ENCODE measurements at places on chromosomes 7 and 10.
A peak's percentile ranks its signal among the peaks of the same experiment; 100 is the strongest.

DNA sequence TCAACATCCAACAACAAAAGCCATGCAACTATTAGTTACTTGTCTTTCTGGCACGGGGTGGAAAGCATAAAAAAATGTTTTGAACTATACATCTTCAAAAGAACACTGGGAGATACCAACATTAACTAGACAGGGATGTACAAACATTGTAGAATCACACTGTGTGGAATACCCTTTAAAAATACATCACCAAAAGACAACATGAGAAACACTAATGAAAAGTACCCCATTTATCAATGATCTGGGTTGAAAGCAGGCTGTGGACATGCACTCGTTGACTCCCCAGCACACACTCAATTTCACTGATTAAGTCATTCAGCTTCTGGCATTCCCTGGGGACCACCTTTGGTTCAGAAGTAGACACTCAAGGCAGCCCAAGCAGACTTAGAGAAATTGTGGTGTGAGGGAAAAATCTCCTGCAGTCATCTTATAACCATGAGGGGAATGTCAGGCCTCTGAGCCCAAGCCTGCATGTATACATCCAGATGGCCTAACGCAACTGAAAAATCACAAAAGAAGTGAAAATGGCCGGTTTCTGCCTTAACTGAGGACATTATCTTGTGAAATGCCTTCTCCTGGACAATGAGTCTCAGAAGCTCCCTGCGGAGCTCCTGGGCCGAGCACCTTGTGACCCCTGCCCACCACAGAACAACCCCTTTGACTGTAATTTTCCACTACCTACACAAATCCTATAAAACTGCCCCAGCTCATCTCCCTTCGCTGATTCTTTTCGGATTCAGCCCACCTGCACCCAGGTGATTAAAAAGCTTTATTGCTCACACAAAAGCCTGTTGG is 53.0 kb downstream of the CACUL1 start:
- H3K36me3 ChIP-seq: peaks cover 4% of the 10 kb centered on the region
- H3K4me3 ChIP-seq: no peak overlapping the region
- DNase-seq: no peak
- H3K4me1 ChIP-seq: peaks cover 7% of the 10 kb centered on the region
- no peak overlapping the region for H3K27ac ChIP-seq
- peaks cover 2% of the 10 kb centered on the region for H3K27me3 ChIP-seq

GRCh38 chr7:116441534-116441933 is 58.0 kb upstream of the CAV2 start:
- no peak overlapping the region for H3K4me3 ChIP-seq
- peaks cover 4% of the 10 kb centered on the region for H3K27me3 ChIP-seq
- peaks cover 5% of the 10 kb centered on the region for H3K4me1 ChIP-seq
- H3K27ac ChIP-seq: peak overlapping the region; percentile 5
- no peaks in the 10 kb centered on the region for H3K36me3 ChIP-seq

DNA sequence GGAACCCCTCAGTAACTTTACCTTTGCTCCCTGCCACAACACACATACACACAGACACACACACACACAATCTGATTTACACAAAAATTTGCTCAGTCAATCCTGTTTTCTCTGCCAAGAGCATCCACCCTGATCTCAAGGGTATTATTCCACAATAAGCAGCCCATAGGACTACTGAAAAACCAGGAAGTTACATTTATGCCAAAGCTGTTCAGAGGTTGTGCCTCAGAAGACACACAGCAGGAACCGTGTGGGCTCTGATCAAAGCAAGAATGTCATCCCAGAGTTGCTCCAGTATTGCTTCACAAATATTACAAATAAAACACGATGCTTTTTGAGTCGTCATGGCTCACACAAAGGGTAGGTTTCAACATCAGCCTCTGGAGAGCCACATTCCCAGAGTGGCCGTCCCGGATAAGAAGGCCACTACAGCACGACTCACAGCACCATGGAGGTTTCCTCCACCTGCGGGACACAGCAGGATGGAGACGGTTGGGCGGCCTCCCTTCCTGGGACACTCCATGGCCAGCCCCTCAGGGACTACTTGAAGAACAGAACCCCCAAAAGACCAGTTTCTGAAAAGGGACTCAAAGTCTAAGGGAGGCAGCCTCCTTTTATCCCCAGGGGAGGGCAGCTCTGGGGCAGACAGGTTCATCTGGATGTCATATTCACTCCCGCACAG is 1.6 kb downstream of the AIFM2 start:
- H3K4me3 ChIP-seq: peak overlapping the region; percentile 6
- H3K36me3 ChIP-seq: no peaks in the 10 kb centered on the region
- H3K27me3 ChIP-seq: peaks cover 12% of the 10 kb centered on the region

DNA sequence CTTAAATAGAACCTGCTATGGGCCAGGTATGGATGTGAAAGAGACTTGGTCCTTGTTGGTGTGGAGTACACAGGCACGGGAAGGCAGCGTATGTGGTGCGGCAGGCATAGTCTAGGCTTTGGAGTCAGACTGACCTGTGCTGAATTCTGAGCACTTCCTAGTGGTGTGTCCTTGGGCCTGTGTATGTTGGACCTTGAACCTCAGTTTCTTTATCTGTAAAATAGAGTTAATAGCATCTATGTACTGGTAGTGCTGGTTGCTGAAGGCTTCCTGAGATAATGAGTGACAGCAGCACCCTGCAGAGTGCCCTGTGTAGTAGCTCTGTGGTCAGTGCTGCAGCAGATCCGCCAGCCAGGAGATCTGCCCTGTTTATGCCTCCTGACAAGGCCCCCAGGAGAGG is 5.3 kb upstream of the SFRP5 start:
- DNase-seq: no peak
- peaks cover 14% of the 10 kb centered on the region for H3K27me3 ChIP-seq
- peaks cover 20% of the 10 kb centered on the region for H3K4me1 ChIP-seq
- no peak overlapping the region for H3K4me3 ChIP-seq
- H3K27ac ChIP-seq: no peak overlapping the region

DNA sequence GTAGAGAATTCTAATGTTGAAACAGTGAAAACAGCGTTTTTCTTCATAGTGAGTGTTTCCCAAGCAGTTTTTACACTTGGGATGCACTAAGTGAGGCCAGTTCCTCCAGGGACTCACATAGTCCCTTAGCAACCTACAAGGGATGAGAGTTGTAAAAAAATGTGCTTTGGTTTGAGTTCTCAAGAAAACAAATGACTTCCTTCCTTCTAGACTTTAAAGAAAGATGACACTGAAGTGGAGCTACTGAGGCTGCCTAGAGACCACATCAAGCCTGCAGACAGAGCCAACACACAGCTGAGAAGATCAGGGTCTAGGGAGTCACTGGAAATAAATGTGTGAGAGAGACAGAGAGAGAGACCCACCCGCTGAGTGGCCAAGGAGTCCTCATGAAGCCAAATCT is 264.4 kb downstream of the TNS3 start:
- no peak for DNase-seq
- no peak overlapping the region for H3K4me3 ChIP-seq
- no peak overlapping the region for H3K27ac ChIP-seq
- H3K4me1 ChIP-seq: peaks cover 12% of the 10 kb centered on the region

GRCh38 chr7:92657391-92657790 is 67.2 kb upstream of the FAM133B start:
- no peak overlapping the region for H3K27ac ChIP-seq
- H3K36me3 ChIP-seq: no peaks in the 10 kb centered on the region
- H3K27me3 ChIP-seq: peaks cover 1% of the 10 kb centered on the region
- DNase-seq: no peak
- H3K4me1 ChIP-seq: no peaks in the 10 kb centered on the region
